ENCODE measurements at places on chromosomes 16 and 17.

GRCh38 chr16:17780181-17780580 is 309.4 kb upstream of the XYLT1 start:
- no peak for DNase-seq

DNA sequence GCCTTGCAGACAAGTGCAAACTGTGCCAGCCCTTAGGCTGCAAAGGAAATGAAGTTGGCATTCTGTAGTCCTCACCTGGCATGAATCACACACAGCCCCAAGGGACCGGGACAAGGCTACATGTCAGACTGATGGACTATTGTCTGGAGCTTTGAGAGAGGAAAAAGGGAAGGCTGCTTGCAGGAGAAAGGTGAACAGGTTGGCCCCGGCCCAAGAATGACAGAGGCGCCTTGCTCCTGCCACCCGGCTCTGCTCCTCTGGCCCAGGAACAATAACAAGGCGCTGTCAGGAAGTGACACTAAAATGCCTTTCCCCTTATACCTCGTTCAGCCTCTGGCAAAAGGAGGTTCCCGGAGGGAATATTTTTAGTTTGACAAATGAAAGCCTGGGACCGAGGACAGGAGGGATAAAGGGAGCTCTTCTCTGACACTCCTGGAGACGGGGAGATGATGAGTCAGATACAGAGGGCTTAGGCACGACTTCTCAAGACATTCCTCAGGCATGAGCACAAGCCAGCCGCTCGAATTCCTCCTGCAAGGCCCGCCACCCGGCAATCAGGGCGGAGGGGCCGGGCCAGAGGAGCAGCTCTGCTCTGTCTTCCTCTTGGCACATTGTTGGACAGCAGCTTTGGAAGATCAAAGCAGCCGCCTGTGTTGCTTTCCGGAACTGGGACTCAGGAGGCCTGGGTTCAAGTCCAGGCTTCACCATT is 105.8 kb downstream of the NOG start:
- no peak for DNase-seq

DNA sequence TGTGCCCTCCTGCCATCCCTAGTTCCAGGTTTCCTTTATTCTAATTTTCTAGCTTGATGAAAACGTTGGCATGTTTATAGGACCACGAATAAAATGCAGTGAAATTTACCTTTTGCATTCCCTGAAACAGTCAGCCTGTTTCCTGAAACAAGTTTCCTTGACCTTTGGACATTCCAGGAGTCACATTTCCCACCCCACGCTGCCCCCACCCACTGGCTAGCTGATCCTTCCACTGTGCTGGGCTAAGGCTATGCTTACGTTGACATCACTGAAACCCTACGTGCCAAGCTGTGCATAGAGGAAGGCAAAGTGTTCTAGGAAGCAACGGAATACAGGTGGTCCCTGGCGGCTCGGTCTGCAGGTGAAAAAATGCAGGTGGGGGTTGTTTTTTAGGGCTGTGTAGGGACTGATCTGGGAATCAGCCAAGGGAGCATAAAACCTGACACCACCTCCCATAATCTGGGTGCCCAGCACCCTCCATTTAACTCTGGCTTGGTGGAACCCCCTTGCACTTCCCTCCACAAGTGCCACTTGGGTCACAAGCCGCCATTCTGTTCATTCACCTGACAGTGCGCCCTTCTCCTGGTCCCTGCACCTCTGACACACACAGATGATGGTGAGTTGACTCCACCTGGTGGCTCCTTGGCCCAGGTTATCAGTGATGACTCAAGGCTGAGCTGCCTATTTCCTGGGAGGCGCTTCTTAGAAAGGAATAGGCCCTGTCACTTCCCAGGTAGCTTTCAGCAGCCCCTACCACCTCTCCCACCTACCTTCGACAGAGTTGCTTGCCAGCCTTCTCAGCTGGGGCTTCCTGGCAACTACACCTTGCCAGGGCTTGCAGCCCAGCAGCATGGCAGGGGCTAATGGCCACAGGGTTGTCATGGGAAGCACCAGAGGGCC is 83.7 kb downstream of the N4BP1 start:
- DNase-seq: no peak

DNA sequence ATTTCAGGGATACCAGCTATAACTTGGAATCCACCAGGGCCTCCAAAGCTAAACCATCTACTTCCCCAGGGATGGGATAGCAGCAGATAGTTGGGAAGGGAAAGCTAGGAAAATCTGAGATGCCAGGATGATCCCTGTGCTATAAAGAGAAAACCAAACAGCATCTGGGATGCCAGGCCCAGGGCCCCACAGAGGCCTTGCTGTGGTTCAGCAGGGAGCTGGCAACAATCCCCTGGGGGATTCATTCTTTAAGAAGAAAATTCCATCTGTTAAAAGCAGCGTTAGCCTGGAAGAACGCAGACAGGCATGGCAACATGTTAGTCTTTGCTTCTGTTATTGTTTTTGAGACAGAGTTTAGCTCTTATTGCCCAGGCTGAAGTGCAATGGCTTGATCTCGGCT is 16.6 kb downstream of the MYO18A start:
- no peak for DNase-seq

GRCh38 chr17:56838687-56839086 is 4.7 kb downstream of the DGKE start:
- no peak for DNase-seq
